Panc1 (cell line): ENCODE measurements at places on chromosomes 1 and 21.

GRCh38 chr1:46594063-46594462 lies 10.0 kb downstream of the MKNK1 start:
- no peak for DNase-seq

GRCh38 chr1:154420961-154421924 lies 16.1 kb downstream of the IL6R start:
- DNase-seq, result no peak

GRCh38 chr1:217614200-217614712 lies 16.6 kb downstream of the GPATCH2 start:
- no peak for DNase-seq

DNA sequence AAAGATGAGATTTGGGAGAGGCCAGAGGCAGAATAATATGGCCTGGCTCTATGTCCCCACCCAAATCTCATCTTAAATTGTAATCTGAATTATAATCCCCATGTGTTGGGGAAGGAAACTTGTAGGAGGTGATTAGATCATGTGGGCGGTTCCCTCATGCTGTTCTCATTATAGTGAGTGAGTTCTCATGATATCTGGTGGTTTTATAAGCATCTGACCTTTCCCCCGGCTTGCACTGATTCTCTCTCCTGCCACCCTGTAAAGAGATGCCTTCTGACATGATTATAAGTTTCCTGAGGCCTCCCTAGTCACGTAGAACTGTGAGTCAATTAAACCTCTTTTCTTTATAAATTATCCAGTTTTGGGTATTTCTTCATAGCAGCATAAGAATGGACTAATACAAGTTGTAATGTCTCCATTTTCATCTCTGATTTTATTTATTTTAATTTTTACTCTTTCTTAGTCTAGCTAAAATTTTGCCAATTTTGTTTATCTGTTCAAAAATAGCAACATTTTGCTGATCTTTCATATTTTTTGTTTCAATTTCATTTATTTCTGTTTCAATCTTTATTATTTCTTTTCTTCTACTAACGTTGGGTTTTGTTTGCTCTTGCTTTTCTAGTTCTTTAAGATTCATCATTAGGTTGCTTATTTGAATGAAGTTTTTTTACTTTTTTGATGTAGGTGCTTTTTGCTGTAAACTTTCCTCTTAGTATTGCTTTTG lies 67.0 kb upstream of the ZRANB2 start:
- DNase-seq, result no peak

- no peak for DNase-seq
These were observed 537.9 kb upstream of the NR5A2 start for GRCh38 chr1:199489594-199489993.

- DNase-seq, result no peak
These were observed 228.8 kb downstream of the CAMTA1 start for GRCh38 chr1:7013833-7014639.

DNA sequence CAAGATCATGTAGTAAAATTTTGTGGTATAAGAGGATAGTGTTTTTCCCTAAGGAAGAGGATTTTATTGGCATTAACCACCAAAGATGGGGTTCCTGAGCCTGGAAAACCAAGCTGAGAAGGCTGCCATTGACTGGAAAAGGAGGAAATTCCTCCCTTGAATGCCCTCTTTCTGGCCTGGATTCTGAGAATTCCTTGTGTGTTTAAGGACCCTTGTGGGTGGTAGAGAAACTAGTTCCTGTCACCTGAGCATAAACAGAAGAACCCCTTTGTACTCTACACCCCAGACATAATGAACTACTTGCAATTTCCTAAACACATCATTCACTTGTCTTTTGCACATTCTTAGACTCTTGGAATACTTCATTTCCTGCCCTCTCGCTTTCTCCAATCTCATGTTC lies 33.1 kb upstream of the CEP350 start:
- no peak for DNase-seq

DNA sequence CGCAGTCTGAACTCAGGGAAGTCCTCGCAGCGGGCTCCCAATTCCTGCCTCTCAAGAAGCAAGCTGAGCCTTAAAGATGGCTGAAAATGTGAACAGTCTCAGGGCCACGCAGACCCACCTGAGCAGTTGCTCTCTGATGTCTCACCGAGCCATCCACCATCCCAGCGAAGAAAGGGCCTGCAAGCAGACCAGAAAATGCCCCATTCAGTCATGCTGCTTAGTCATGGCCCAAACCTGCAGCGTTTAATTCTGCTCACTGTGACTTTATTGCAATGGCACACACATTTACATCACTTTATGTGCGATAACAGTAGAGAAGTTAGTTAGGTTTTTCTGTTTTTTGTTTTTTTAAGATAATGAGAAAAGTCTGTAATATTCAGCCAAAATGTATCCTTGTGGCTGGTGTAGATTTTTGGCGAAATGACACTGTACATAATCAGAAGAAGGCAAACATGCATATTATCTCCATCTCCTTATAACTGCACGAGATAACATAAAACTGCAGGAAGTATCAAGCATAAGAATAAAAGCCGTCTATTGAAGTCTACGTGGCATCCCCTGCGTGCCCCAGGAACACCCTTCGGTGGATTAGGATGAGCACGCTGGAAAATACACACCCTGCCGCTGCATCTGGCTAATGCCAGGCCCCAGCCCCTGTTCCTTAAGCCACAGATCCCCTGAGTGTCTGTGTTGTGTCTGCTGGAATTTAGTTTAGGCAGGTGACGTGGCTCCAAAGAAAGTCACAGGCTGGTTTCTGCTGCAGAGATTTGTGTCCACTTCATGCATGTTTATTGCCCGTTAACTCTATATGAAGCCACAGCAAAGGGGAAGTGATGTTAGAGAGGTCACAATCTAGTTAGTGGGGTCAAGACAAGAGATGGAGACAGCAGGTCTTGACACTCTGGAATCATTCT lies 119.8 kb upstream of the IRF2BP2 start:
- no peak for DNase-seq

DNA sequence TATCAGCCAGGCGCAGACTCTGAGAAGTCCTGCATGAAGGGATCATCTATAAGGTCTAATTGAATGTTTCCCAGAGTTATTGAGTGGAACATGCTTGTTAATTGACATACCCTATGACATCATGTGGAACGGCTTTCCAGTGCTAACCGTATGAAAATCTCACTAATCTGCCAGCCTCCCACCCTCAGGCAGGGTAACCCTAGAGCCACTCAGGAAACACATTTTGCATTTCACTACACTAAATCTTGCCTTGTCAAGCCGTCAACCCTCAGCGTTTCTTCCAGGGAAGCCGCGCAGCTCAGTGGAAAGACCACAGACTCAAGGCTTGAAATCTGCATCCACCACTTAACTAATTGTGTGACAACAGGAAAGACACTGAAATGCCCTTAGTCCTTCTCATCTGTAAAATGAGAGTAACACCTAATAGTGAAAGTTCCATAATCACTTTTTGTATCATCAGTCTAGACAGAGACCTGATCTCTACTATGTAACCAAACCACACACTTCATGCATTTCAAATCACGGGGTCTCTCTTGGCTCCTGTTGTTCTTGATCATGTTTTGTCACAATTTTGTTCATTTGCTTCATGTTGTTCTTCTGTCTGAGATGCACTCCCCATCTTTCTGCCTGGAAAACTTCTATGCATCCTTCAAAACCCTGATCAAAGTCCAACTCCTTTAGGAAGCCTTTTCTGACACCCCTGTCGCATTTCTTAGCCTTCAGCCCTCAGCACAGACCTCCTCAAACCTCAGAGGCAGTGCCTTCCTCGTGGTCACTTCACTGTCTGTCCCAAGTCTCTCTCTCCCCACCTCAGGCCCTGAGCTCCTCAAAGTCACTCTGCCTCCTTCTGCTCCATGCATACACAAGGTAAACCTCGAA lies 246.5 kb downstream of the TOMM20 start:
- DNase-seq, result no peak

GRCh38 chr1:18118078-18118477 lies 10.5 kb downstream of the IGSF21 start:
- DNase-seq, result no peak

DNA sequence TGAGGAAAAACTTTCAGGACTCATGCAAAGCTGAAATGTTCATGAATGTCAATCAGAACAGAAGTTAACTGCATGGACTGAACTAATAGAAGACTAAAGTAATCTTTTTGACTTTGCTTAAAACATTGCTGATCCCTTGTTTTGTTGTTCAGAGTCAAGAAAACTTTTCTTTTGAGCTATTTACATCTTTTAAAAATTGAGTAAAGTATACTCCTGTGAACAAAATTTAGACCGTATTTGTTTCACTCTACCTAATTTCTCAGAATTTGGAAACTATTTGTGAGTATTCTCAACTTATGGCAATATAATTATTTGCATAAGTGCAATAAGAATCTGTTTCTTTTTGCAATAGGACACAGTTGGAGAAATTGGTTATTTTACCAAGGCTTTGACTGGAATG lies 41.1 kb downstream of the INPP5B start:
- DNase-seq, result no peak

- no peak for DNase-seq
These were observed 1065.8 kb upstream of the B3GALT2 start for GRCh38 chr1:194252199-194252598.

DNA sequence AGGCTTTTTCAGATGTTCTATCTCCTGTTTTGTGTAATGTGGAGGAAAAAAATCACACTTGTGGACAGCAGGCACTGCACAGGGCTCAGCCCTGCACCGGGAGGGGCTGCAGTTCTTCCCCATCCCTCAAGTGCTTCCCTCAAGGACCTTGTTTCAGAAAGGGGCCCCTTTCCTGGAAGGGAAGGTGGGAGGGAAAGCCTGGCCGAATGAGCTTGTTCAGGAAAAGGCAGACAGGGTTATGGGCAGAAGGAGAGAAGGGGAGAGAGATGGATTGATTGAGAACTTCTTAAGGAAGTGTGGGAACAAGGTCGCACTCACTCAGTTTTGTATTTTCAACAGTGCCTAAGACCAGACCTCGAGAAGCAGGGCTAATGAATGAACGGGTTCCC lies 41.2 kb downstream of the OLFML2B start:
- DNase-seq, result no peak

DNA sequence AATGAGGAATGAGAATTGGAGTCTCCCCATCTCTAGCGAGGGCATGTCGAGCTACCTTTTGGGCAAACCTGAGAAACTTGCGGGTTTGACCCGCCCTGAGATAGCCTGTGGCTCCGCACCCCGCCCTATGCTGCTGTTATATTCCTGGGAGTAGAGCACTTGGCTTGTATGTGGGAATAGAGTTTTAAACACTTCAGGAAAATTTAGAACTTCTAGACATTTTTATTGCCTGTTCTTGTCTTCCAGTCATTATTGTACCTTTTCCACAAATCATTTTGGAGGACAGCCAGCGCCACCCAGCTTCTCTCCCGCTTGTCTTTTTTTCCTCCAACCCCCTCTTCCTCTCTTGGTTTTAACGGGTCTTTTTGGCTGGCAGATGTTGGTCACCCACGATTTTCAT lies 738 bp downstream of the GNPAT start:
- no peak for DNase-seq

- DNase-seq, result no peak
These were observed 18.8 kb upstream of the COP1 start for GRCh38 chr1:176225911-176226310.

GRCh38 chr1:156623946-156624813 lies 5.0 kb downstream of the HAPLN2 start:
- DNase-seq, result no peak

GRCh38 chr1:38052750-38053415 lies 6.3 kb upstream of the POU3F1 start:
- no peak for DNase-seq

DNA sequence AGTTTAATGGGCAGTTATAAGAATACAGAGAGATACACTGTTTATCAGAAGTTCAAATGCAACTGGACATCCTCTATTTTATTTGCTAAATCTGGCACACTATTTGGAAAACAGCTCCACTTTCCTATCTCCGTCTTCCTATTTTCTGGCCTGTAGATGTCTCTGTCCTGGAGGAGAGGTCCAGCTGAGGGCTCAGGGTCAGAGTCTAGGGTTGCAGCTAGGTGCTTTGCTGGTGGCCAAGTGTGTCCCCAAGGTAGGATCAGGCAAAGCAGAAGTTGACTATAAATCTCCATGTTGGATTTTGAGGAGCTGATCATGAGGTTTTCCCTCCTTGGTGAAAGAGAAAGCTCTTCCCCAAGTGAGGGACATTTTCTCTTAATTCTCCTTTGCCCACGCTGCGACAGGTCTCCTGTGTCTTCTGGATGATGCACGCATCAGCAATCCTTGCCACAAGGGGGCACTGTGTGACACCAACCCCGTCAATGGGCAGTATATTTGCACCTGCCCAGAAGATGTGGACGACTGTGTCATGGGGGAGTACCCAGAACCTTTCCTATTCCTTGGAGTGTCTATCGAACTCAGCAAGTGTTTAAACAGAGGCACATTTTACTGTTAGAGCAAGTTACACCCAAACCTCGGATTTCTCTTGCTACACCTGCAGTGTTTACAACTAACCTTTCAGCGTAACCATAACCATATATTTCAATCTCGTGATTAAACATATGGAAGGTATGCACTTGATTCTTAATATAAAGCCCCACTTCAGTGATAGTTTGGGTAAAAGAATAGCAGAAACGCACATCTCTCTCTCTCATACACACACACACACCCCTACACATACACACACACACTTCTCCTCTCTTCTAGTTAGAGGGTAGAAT lies 10.2 kb downstream of the ADAM30 start:
- DNase-seq, result peak; percentile 18

DNA sequence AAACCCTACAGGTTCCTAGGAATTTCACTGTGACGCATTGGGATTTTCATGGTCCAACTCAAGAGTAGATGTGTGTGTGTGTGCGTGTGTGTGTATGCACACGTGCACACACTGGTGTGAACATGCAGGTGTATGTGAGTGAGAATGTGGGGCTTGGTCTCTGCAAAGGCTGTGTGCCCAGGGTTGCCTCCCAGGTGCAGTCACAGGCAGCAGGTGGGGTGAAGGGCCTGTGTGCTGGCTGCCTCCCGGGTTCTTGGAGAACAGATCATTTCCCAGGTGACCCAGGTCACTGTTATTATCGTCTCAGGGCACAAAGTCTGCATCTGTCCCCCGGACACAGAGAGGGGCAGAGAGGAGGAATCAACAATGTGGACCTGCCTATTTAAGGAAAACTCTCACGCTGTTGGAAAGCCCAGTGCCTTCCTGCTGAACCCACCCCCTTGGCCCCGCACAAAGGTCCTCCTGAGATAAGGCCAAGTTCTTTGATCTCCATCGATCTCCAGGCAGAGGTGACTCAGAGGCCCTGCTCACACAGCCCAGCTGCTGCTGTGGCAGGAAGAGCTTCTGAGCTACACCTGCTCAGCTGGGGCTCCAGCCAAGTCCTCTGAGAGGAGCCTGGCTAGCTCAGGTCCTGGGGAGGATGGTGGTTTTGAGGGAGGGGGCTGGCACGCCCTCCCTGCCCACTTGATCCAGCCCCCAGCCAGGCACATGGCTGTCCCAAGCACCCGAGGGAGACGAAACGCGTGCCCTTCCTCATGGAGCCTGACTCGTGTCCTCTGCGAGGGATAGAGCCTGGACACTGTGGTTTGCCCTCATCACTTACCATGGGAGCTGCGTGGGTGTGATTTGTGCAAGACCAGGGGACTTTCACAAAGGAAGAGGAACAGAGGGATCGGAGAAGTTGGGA lies 134.0 kb upstream of the ARHGEF16 start:
- no peak for DNase-seq

GRCh38 chr1:23568608-23569383 lies 9.5 kb upstream of the ID3 start:
- DNase-seq, result no peak

- no peak for DNase-seq
These were observed 379.2 kb upstream of the SPAG17 start for GRCh38 chr1:118563981-118564951.
